ENCODE measurements at places on chromosomes 2 and 18. TPM values are rescaled to one million over a fixed set of nuclear protein-coding genes. Genes with fewer than 3 reads are reported as not detected.

GRCh38 chr2:106931717-106932335 lies 45.9 kb upstream of the ST6GAL2 start:
- DNase-seq, result no peak
- no peaks in the 10 kb centered on the region for H3K36me3 ChIP-seq
- no peaks in the 10 kb centered on the region for H3K27me3 ChIP-seq
- no peak overlapping the region for H3K4me3 ChIP-seq
- no peaks in the 10 kb centered on the region for H3K4me1 ChIP-seq

Gene STON1
- total RNA-seq, result 0.42 TPM

DNA sequence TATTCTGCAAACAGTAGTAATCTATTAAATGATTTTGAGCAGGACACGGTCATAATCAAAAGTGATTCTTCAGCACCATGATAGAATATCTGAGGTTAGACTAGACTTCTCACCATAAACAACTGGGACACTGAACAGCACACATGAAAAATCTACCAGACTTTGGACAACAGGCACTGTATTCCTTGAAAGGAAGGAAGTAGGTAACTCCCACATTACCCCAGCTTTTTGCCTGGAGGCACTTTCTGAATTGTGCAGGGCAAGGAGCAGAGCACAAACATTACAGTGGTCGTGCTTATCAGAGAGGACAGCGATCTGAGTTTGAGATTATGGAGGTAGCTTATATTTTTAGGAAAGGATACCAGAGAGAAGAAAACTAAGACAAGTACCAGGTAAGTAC lies 25.3 kb upstream of the IL1RL1 start:
- no peak overlapping the region for H3K27ac ChIP-seq
- H3K4me3 ChIP-seq, result no peak overlapping the region
- no peaks in the 10 kb centered on the region for H3K36me3 ChIP-seq

Gene HRH4
- total RNA-seq, result 0.10 TPM

DNA sequence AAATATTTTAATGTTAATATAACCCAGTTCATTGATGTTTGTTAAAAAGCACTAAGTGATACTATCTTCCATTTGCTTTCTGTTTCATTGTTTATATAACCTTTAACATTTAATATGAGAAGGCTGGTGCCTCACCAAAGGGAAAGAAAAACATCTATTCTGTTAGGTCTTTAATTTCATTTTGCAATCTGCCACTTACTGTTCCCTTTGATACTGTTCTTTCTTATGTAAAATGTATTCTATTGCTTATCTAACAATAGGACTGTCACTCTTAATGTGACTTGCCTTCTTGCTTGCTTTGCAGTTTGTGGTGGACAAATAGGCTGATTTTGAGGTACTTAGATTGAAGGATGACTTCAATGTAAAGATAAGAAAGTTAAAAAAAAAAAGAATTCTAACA lies 1666.1 kb upstream of the DDX18 start:
- no peak overlapping the region for H3K27ac ChIP-seq
- H3K27me3 ChIP-seq, result no peaks in the 10 kb centered on the region
- H3K4me1 ChIP-seq, result no peaks in the 10 kb centered on the region
- H3K4me3 ChIP-seq, result no peak overlapping the region

Gene SP140L
- 33.2 TPM for total RNA-seq

GRCh38 chr2:137838255-137839092 lies 125.8 kb upstream of the HNMT start:
- no peaks in the 10 kb centered on the region for H3K36me3 ChIP-seq
- H3K27ac ChIP-seq, result no peak overlapping the region
- no peak overlapping the region for H3K4me3 ChIP-seq
- H3K27me3 ChIP-seq, result no peaks in the 10 kb centered on the region
- H3K4me1 ChIP-seq, result no peaks in the 10 kb centered on the region

- no peaks in the 10 kb centered on the region for H3K4me1 ChIP-seq
- no peaks in the 10 kb centered on the region for H3K36me3 ChIP-seq
- H3K27me3 ChIP-seq, result no peaks in the 10 kb centered on the region
- H3K27ac ChIP-seq, result no peak overlapping the region
Measured at GRCh38 chr2:71001592-71001927, 6.9 kb upstream of the TEX261 start.

- no peak overlapping the region for H3K4me3 ChIP-seq
- H3K36me3 ChIP-seq, result no peaks in the 10 kb centered on the region
- H3K27ac ChIP-seq, result no peak overlapping the region
- DNase-seq, result no peak
- H3K4me1 ChIP-seq, result peaks cover 8% of the 10 kb centered on the region
Measured at GRCh38 chr2:30662268-30663131, 144.7 kb downstream of the CAPN13 start.

Gene ALPP
- 0.35 TPM for total RNA-seq

- no peaks in the 10 kb centered on the region for H3K4me1 ChIP-seq
- no peaks in the 10 kb centered on the region for H3K36me3 ChIP-seq
- DNase-seq, result no peak
- no peak overlapping the region for H3K4me3 ChIP-seq
- no peak overlapping the region for H3K27ac ChIP-seq
Measured at GRCh38 chr18:1075876-1076275, 171.2 kb downstream of the ADCYAP1 start.

DNA sequence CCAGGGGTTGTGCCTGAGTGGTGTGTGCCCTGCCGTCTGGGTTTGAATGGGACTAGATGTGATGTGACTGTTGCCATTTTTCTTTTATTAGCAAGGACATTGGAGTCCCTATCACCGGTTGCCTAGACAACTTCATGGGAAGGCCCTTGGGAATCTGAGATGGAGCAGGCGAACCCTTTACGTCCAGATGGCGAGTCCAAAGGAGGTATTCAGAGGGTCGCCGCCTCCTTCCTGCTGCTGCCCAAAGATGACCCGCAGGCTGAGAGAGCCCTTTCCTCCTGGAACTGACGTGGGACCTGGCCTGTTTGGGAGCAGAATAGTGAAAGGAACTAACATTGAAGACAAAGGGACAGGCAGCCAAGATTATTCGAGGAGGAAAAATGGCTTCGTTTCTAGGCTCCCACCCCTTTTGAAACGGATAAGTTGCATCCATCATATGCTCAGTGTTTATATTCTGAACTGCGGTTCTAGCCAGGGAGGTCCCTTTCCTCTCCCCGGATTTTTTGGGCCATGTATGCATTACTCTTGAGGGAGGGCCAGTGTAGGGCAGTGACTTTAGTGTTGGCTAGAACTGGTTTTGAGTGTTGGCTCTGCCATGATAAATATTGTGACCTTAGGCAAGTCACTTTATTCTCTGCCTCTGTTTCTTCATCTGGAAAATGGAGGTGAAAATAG lies 673 bp downstream of the CENPO start:
- peaks cover 32% of the 10 kb centered on the region for H3K4me1 ChIP-seq
- H3K27ac ChIP-seq, result peak overlapping the region; percentile 95
- peak overlapping the region; percentile 90 for H3K4me3 ChIP-seq
- H3K27me3 ChIP-seq, result no peaks in the 10 kb centered on the region
- H3K36me3 ChIP-seq, result peaks cover 22% of the 10 kb centered on the region

Gene CFAP65
- total RNA-seq, result not detected

Gene LYPD6
- 3.2 TPM for total RNA-seq

GRCh38 chr2:108918941-108919341 lies 70.1 kb downstream of the EDAR start:
- no peaks in the 10 kb centered on the region for H3K36me3 ChIP-seq
- no peak overlapping the region for H3K27ac ChIP-seq
- no peak for DNase-seq
- H3K27me3 ChIP-seq, result peaks cover 10% of the 10 kb centered on the region

Gene REG3A
- total RNA-seq, result not detected

Gene SCN9A
- total RNA-seq, result 1.9 TPM

- H3K27ac ChIP-seq, result no peak overlapping the region
- DNase-seq, result peak; percentile 59
- H3K27me3 ChIP-seq, result no peaks in the 10 kb centered on the region
- no peaks in the 10 kb centered on the region for H3K36me3 ChIP-seq
- H3K4me1 ChIP-seq, result peaks cover 8% of the 10 kb centered on the region
Measured at GRCh38 chr18:29501952-29502351, 1325.0 kb upstream of the CDH2 start.

GRCh38 chr18:32438173-32438572 lies 32.5 kb downstream of the GAREM1 start:
- peaks cover 5% of the 10 kb centered on the region for H3K36me3 ChIP-seq
- no peak for DNase-seq
- H3K27ac ChIP-seq, result no peak overlapping the region

DNA sequence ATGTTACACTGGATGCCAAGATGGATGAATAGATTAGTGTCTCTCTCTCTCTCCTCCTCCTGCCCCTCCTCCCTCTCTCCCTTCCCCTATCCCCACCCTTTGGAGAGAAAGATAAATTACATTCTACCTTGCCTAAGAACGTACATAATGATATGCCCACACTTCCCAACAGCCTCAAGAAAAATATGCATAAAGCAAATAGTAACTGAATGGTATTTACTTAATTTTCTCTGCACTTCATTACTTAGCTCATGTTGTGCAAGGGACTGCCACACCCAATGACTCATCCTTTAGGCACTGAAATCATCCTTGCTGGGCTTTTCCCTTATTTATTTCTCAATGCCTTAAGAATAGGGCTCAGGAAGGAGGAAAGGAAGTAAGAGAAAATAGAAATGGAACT lies 137.3 kb upstream of the PID1 start:
- peak overlapping the region; percentile 48 for H3K4me3 ChIP-seq
- DNase-seq, result peak; percentile 97
- peaks cover 43% of the 10 kb centered on the region for H3K36me3 ChIP-seq
- H3K4me1 ChIP-seq, result peaks cover 57% of the 10 kb centered on the region
- peak overlapping the region; percentile 99 for H3K27ac ChIP-seq

DNA sequence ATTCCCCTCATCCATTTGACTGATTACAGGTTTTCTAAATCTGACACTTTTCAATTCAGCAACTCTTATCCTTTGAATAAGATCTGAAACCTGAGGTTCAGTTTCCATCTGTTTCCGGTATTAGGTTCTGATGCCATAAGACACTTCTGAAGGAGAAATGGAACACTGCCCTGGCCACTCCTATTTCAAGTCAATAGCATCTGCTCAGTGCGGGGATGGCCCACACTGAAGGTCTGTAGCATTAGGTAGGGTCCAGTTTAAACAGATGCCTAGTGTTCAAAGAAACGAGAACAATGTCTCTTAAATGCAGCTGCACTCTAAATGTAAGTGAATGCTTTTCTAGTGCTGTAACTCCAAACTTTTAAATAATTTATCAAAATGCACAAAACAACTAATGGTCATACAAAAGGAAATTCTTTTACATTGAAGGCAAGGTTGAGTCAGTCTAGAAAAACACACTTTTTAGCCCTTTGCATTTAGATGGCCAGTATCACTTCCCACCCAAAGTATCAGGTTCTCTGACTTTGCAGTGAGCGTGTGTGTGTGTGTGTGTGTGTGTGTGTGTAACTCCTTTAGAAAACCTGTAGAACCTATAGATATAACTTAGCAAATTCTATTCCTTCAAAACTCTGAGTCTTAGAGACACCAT lies 78.2 kb downstream of the STK39 start:
- H3K4me3 ChIP-seq, result no peak overlapping the region
- DNase-seq, result no peak
- no peaks in the 10 kb centered on the region for H3K27me3 ChIP-seq
- no peak overlapping the region for H3K27ac ChIP-seq

Gene OSR1
- total RNA-seq, result 1.3 TPM
